ENCODE measurements at places on chromosomes 1 and 21. TPM values are rescaled to one million over a fixed set of nuclear protein-coding genes. Genes with fewer than 3 reads are reported as not detected.

GRCh38 chr1:183968386-183968785 lies 69.1 kb downstream of the COLGALT2 start:
- no peak for DNase-seq

KRTAP19-3 gene
- not detected for total RNA-seq

MAN1C1 gene
- 11.3 TPM for total RNA-seq

- no peak for DNase-seq
Observed at GRCh38 chr1:222021129-222021528, 279.2 kb upstream of the DUSP10 start.

- no peak for DNase-seq
Observed at GRCh38 chr1:32400876-32401631, 6.8 kb upstream of the BSDC1 start.

- DNase-seq = no peak
Observed at GRCh38 chr1:192763756-192764155, 45.1 kb upstream of the RGS2 start.

GRCh38 chr1:38708701-38709258 lies 150.8 kb downstream of the RRAGC start:
- no peak for DNase-seq

Measured in chondrocyte (in vitro differentiated cells).